ENCODE measurements at places on chromosomes 16 and 17. TPM values are rescaled to one million over a fixed set of nuclear protein-coding genes. Genes with fewer than 3 reads are reported as not detected.

Gene FAM171A2
- 14.4 TPM for total RNA-seq

DNA sequence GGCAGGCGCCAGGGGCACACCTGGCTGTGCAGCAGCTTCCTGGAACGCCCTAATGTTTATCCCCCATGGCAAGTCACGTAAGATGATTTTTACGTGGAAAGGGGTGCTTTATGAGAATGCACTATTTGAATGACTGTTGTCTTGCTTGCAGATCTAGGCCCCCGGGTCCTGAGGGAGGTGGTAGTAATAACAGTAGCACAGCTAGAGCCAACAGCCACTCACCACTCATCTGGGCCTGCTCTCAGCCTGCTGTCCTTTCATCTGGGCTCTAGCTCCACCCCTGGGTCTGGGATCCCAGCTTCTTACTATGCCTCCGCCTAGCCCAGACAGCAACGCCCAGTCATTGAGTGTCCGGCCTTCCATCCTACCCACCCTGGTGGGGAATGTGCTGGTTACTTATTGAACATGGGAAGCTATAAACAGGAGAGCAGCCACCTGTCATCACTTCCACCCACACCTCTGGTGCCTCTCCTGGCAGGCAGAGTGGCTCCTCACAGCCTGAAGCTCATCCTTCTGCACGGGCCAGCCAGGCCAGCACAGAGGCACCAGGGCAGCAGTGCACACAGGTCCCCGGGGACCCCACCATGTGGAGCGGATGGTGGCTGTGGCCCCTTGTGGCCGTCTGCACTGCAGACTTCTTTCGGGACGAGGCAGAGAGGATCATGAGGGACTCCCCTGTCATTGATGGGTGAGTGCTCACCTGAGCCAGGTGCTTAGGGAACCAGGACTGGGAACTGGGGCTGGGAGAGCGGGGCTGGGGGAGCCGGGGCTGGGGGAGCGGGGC lies 16.6 kb downstream of the DPEP1 start:
- DNase-seq = no peak

GRCh38 chr17:63649813-63650212 lies 27.6 kb downstream of the MAP3K3 start:
- DNase-seq = no peak

DNA sequence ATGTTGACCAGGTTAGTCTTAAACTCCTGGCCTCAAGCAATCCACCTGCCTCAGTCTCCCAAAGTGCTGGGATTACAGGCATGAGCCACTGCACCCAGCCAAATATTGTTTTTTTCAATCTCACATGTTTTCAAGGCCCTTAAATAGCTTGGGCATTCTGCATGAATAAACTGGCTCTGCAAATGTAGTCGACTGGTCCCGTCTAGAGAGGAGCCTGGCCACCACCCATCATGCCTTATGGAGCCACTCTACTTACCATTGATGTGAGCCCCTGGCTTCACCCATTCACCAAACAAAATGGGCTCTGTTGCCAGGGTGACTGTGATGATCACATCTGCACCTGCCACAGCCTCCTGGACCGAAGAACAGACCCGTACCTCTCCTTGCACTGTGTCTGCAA lies 10.8 kb downstream of the CRYM start:
- DNase-seq = no peak

All from Caki2 (cell line).